ENCODE measurements at places on chromosomes 12 and 14.

- DNase-seq: no peak
Measured at GRCh38 chr14:23066368-23066767, 9.0 kb upstream of the CDH24 start.

DNA sequence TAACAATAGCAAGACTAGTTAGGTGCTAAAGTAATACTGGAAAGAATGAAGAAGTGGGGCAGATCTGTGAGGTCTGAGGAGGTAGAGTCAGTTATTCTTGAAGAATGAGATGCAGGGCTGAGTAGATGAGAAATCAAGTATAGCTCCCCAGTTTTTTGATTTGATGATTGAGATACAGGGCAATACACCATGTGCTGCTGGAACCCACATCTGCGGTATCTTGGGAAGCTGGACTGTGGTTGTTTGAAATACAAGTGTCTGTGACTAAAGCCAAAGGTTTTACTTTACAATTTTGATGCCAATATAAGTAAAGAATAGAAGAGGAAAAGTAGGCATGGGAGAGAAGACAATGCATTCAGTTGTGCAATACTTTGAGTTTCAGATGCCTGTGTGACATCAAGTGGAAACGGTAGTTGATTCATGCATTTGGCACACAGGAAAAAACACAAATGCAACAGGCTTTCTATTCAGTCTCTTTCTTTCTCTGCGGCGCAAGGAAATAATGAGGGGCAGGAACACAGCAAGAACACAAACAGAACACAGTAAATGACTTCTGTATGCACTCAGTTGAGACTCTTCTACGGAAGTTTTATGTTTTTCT, 190.2 kb upstream of the SLC38A2 start:
- no peak for DNase-seq

- DNase-seq: no peak
Measured at GRCh38 chr14:74983343-74983742, 19.4 kb upstream of the EIF2B2 start.

GRCh38 chr14:61406675-61407074, 85.3 kb downstream of the PRKCH start:
- DNase-seq: no peak

- DNase-seq: no peak
Measured at GRCh38 chr12:57096099-57096572, 7.2 kb downstream of the NAB2 start.

DNA sequence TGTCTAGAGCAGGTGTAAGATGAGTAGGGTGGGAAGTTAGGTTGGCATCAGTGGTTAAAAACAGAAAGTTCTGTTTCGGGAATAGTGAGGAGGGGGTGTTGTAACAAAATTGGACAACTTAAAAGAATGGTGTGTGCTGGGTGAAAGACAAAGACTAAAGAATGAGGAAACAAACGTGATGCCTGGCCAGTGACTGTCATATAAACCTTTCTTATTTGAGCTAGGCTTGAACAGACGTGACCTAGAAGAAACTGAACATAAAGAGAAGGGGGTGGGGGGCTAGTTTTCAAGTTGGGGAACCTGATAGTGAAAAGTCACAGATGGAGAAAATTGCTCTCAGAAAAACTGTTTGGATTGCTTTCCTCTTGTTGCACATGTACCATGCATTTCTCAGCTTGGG, 39.6 kb downstream of the RAD52 start:
- DNase-seq: no peak

GRCh38 chr12:9758119-9758518, 2.6 kb downstream of the CD69 start:
- no peak for DNase-seq

GRCh38 chr12:53097207-53097563, 282 bp upstream of the IGFBP6 start:
- DNase-seq: peak; percentile 31

- DNase-seq: peak; percentile 7
Measured at GRCh38 chr12:120856980-120857379, 47.2 kb downstream of the SPPL3 start.
